ENCODE measurements at places on chromosomes 7 and 10.

GRCh38 chr7:32255036-32255435, 184.8 kb upstream of the PDE1C start:
- no peak for DNase-seq

DNA sequence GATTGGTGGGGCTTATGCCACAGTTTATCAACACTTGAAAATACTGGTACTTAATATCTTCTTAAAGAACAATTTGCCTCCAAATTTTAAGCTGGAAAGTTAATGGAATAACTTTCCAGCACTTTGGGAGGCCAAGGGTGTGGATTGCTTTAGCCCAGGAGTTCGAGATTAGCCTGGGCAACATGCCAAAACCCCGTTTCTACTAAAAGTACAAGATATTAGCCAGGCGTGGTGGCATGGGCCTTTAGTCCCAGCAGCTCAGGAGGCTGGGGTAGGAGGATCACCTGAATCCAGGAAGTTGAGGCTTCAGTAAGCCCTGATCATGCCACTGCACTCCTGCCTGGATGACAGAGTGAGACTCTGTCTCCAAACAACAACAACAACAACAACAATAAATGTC, 56.0 kb downstream of the PRF1 start:
- peak; percentile 43 for DNase-seq

DNA sequence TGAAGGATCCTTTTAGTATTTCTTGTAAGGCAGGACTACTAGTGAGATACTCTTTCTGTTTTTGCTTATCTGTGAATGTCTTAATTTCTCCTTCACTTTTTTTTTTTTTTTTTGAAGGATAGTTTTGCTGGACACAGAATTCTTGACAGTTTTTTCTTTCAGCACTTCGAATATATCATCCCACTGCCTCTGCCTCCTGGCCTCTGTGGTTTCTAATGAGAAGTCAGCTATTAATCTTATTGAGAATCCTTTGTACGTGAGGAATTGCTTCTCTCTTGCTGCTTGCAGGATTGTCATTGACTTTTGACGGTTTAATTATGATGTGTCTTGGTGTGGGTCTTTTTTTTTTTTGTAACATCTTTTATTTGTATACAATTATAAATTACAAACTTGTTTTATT, 12.6 kb upstream of the WAC start:
- DNase-seq, result no peak

DNA sequence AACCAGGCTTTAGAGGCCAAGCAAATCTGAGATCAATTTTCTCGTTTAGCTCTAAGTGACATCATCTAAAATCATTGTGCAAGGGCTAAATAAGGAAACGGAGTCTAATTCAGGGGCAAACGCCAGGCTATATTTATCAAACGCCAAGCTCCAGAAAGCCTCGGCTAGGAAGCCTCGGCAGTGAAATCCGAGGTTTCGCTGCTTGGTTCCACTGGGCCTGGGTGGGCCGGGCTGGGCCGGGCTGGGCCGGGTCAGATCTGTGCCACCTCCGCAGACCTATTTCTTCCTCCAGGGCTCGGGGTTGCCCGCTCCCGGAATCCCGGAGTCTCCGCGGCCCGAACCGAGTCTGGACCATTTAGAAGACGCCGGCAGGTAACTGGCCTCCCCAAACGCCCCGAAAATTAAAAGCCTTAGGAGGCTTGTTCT, 459 bp upstream of the FEZF1 start:
- no peak for DNase-seq

DNA sequence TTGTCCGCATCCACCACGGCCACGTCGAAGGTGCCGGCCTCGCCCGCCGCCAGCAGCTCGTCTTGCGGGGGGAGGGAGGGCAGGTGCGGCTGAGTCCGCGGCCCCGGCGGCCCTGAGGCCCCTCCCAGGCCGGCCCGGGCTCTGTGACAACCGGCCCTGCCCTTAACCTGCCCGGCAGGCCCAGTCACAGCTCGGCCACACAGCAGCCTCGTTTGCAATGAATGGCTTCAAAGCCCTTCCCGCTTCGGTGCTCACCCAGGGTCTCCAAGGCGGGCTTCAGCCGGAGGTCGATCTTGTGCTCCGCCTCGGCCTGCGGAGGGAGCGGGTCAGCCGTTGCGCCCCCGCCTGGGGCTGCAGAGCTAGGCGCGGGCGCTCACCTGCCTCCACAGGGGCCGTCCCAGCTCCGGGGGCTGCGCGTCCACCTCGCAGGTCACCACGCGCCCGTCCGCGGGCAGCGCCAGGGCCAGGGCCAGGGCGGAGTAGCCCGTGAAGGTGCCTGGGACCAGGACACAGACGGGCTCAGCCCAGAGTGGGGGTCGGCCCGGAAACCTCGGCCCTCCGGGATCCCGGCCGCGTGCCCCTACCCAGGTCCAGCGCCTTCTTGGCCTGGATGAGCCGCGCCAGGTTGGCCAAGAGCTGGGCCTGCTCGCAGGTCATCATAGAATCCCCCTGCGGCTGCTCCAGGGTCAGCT, 928 bp downstream of the COMTD1 start:
- no peak for DNase-seq

- DNase-seq, result no peak
Measured at GRCh38 chr7:2810682-2811415, 33.3 kb downstream of the GNA12 start.

GRCh38 chr10:48788554-48788953, 103.9 kb downstream of the WDFY4 start:
- DNase-seq, result no peak

GRCh38 chr10:124380256-124380995, 38.3 kb downstream of the OAT start:
- no peak for DNase-seq

DNA sequence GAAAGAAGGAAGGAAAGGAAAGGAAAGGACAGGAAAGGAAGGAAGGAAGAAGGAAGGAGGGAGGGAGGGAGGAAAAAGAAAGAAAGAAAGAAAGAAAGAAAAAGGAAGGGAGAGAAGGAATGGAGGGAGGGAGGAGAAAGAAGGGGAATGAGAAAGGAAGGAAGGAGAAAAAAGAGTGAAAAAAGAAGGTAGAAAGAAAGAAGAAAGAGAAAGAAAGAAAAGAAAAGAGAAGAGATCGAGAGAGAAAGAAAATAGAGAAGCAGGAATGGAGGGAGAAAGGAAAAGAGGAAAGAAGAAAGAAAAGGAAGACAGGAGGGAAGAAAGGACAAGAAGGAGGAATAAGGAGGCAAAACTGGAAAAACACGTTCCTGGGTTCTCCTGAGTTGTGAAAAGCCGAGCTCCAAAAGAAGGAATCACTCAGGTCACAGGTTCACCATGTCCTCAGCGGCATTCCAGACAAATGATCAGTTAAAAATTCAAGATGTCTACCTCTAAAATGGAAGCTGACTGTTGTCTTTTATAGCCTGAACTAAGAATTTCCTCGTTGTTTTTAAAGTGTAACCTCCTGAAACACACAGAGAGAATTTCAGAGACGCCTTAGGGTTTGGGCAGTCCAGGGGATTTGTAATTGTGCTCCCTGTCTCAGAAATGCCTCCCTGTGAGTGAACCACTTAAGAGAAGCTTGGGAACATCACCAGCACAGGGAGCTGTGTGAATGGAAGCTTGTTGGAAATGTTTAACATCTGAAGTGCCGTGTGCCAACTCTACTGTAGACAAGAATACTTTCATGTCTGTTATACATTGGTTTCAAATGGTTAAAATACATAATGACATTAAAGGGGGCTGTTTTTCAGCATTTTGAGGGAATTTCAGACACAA, 80.7 kb downstream of the INHBA start:
- no peak for DNase-seq

DNA sequence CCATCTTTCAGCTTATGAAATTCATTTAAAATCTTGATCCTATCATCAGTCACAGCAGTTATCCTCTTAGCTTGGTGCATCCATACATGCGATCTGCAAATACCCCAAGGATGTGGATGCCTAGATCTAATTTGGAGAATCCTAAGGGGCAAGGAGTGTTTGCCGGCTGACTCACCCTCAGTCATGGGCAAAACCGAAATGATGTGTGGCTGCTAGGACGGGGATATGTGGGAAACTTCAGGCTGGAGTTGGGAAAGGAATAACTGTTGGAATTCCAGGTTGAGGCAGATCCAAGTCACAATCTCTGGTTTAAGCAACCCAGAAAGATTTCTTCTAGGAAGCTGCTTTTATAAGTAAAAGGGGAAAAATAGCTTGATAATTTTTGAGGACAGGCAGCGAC, 19.7 kb upstream of the GOT1 start:
- no peak for DNase-seq

DNA sequence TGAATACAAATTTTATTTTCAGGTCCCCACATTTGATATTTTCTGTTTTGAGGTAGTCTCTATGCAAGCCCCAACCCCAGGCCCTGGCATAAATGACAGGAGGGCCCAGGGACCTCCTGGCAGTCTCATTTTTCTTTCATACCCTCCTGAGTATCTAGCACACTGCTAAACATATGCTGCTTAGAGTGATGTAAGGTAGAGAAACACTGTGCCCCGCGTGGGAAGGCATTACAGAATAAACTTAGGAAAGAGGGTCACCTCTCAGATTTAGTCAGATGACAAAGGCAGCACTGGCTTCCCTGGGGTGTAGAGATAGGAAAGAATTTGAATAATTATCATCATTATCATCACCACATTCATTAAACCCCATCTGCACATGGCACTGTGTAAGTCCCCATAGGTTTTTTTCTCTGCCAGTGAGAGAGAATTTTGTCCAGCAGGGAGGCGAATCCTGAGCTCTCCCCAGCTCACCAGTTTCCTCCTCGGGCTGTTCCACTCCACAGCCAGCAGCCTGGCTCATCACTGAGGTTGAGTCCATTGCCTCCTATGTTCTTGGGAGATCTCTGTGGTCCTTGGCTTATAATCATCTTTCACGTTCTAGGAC, 507.3 kb upstream of the GALNT17 start:
- DNase-seq, result no peak

DNA sequence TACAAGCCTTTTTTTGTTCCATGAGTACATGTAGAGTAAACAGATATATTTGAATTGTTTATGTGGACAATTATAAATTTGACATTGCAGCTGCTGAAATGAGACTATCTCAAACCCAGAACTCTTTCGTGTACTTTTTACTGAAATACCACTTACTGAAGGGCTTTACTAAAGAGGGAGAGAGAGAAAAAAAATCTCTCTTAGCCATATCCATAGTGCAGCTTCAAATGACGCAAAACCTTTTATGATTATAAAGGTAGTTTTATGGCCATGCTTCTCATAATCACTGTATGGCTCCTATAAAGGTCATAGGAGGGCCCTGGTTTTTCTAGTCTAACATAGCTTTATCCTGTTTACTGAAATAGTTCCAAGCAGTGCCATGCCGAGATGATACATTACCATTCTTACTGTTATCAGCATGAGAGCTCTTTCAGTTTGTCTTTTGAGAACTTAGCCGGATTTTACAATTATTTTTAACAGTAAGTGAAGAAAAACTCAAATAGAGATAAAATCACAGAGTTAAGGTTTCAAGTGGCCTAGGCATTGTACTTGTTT, 35.1 kb downstream of the KCND2 start:
- DNase-seq, result no peak

Measured in BE2C (cell line).